ENCODE measurements at places on chromosomes 2 and 18.
A peak's percentile ranks its signal among the peaks of the same experiment; 100 is the strongest.

- no peak overlapping the region for H3K27ac ChIP-seq
- DNase-seq, result no peak
- H3K4me3 ChIP-seq, result no peak overlapping the region
Observed at GRCh38 chr2:193690572-193690971, 1495.8 kb upstream of the TMEFF2 start.

DNA sequence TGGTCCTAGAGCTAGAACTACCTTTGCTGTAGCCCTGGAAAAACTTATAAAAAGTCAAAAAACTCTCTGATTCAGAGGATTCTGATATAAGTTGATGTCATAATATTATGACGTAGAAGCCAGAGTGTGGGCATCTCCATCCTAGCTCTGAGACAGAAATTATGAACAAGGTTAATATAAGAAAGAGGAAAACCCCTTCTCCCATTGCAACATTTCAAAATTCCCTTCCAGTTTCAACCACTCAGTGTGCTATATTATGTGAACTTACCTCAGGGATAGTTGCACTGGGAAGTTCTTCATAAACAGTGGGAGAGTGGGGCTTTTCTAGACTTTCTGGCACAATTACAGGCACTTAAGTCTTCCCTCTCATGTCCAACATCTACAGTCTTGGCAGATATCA, 171.6 kb downstream of the PIK3C3 start:
- H3K36me3 ChIP-seq, result no peaks in the 10 kb centered on the region
- H3K27me3 ChIP-seq, result no peaks in the 10 kb centered on the region
- no peak overlapping the region for H3K4me3 ChIP-seq
- no peaks in the 10 kb centered on the region for H3K4me1 ChIP-seq
- no peak for DNase-seq

DNA sequence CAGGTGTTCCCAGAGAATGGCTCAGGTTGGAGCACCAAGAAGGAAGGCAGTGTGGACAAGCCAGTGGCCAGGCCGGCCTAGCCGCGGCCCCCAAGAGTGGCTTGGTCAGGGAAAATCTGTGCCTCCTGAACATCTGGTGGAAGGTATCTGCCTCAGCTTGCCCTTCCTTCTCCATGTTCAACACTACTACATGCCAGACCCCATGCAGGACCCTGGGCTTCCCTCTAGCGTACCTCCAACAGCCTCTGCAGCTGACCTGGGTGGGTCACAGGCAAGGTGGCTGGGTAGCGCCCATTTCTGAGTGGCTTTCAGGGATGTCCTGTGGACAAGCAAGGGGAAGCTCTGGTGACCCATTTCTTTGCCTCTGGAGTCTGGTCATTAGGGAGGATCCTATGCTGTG, 7.7 kb downstream of the WNT10A start:
- H3K4me3 ChIP-seq, result no peak overlapping the region
- no peaks in the 10 kb centered on the region for H3K27me3 ChIP-seq
- no peaks in the 10 kb centered on the region for H3K36me3 ChIP-seq

- peak overlapping the region; percentile 95 for H3K27ac ChIP-seq
- peak; percentile 97 for DNase-seq
- H3K36me3 ChIP-seq, result no peaks in the 10 kb centered on the region
- H3K4me1 ChIP-seq, result peaks cover 7% of the 10 kb centered on the region
Observed at GRCh38 chr2:96907115-96908041, 37.5 kb upstream of the SEMA4C start.

DNA sequence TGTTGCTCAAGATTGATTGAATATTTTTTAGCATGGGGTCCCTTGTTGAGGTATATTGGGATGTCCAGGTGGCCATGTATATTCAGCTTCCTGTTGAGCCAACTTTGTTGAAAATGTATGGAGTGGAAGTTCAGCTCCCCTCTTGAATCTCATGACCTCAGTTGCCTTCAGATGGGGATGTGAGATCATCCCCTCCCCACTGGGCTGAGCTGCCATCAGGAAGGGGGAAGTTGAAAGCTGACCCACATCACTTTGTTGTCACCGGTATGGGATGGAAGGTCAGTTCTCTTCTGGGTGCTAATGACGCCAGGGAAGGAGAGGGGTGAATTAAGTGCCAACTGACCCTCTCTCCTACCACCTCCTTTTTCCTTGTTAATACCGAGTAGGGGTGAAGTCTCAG, 33.9 kb downstream of the ACOXL start:
- no peak for DNase-seq
- H3K4me3 ChIP-seq, result no peak overlapping the region
- no peaks in the 10 kb centered on the region for H3K36me3 ChIP-seq
- H3K4me1 ChIP-seq, result no peaks in the 10 kb centered on the region

GRCh38 chr2:154203206-154203605, 331.5 kb downstream of the GALNT13 start:
- H3K27me3 ChIP-seq, result no peaks in the 10 kb centered on the region
- no peak overlapping the region for H3K27ac ChIP-seq
- H3K4me3 ChIP-seq, result no peak overlapping the region
- H3K4me1 ChIP-seq, result no peaks in the 10 kb centered on the region

DNA sequence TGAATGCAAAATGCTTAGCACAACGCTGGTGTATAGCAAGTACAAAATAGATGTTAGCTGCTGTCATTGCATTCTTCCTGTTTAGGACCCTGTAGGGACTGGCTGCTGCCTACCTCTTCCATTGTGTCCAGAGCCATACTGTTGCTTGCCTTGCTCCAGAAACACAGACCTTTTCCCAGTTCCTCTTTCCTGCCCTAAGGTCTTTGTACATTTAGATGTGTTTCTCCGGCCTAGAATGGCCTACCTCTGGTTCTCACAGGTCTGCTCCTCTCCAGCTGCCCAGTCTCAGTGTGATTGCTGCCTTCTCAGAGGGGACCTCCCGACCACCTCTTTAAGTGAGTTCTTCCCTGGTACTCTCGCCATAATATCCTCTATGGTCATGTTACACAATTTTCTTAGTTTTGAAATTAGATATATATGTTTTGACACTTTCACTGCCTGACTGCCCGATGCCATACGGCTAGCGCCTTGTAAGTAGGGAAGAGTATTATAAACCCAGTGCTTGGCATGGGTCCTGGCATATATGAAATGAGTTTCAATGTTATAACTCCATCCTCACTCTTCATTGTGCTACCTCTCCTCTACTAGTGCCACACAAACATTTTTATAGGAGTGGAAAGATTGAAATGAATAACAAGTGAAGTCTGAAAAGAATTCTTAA, 48.3 kb downstream of the RFTN2 start:
- no peak for DNase-seq
- H3K4me1 ChIP-seq, result no peaks in the 10 kb centered on the region
- no peak overlapping the region for H3K27ac ChIP-seq
- no peaks in the 10 kb centered on the region for H3K27me3 ChIP-seq
- H3K36me3 ChIP-seq, result peaks cover 4% of the 10 kb centered on the region

DNA sequence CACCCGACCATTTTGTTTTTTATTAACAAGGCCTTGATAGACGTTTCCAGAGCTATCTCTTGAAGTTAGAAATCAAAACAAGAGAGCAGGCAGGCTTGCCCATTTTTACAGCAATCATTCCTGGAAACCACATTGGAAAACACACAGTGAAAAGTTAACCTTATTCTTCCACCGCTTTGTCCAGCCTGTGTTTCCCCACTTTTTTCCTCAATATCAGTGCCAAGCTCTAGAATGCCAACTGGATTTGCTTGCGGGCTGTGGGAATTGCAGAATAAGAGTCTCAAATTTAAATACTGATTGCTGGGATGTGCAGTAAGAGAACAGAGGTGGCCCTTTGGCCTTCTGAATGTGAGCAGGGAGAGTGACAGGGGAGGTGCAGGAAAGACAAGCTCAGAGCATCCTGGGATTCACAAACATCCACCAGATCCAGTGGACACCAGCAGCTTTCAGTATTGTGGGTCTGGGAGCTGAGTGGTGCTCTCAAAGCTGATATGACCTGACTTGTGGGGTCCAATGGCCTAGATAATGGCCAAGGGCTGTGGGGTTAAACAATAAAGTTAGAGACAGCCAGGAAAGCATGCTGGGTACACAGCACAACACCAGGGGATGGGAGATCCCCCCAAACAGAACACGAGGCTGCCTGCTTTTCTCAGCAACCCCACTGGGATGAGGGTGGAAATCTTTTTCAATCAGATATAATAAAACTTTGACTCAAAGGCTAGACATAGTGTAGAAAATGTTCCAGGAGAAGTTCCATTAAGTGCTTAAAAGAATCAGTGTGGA, 15.5 kb downstream of the CYP1B1 start:
- DNase-seq, result no peak
- no peaks in the 10 kb centered on the region for H3K36me3 ChIP-seq
- H3K4me1 ChIP-seq, result no peaks in the 10 kb centered on the region
- no peaks in the 10 kb centered on the region for H3K27me3 ChIP-seq
- H3K27ac ChIP-seq, result no peak overlapping the region
- no peak overlapping the region for H3K4me3 ChIP-seq

- no peaks in the 10 kb centered on the region for H3K27me3 ChIP-seq
- H3K27ac ChIP-seq, result no peak overlapping the region
- H3K4me1 ChIP-seq, result no peaks in the 10 kb centered on the region
- DNase-seq, result no peak
- peaks cover 58% of the 10 kb centered on the region for H3K36me3 ChIP-seq
- H3K4me3 ChIP-seq, result no peak overlapping the region
Observed at GRCh38 chr2:239979243-239980023, 45.7 kb downstream of the NDUFA10 start.

DNA sequence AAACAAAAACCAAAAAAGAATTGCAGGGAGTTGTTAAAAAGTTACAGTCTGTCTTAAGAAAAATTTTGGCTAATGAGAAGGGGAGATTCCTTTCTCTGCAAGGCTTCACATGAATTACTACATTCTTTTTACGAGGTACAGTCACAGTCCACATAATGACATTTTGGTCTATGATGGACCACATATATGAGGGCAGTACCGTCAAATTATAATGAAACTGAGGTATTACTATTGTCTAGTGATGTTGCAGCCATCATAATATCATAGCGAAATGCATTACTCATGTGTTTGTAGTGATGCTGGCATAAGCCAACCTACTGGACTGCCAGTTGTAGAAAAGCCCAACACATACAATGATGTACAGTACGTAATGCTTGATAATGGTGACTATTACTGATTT, 12.5 kb downstream of the SERPINB7 start:
- H3K27ac ChIP-seq, result no peak overlapping the region
- no peaks in the 10 kb centered on the region for H3K36me3 ChIP-seq
- H3K27me3 ChIP-seq, result no peaks in the 10 kb centered on the region
- H3K4me1 ChIP-seq, result no peaks in the 10 kb centered on the region

DNA sequence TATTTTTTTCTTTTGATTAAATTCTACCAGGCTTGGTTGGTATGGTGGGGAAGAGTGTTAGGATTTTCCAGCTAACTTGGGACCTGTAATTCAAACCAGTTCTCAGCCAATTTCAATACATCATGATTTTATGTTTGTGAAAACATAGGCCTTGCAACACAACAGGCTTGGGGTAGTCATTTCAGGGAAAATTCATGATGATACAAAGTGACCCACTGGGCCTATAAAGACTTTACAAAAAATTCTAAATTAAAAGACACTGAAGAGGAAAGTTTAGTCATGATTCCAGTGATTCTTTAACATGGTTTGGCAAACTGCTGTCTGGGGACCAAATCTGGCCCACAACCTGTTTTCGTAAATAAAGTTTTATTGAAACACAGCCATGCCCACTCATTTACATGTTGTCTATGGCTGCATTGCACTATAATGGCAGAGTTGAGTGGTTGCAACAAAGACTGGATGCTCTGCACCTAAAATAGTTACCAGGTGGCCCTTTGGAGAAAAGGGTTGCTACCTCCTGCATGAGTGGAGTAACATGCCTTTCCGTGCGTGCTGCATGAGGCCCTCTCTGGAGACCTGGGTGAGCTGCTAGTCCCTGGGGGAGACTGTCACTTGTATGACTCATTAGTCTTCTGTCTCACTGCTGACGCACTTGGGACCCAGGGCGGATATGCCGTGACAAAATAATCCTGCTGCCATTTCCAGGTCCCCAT, 73.6 kb downstream of the NPAS2 start:
- no peak for DNase-seq
- no peak overlapping the region for H3K4me3 ChIP-seq
- H3K36me3 ChIP-seq, result no peaks in the 10 kb centered on the region
- peaks cover 3% of the 10 kb centered on the region for H3K4me1 ChIP-seq
- no peak overlapping the region for H3K27ac ChIP-seq

DNA sequence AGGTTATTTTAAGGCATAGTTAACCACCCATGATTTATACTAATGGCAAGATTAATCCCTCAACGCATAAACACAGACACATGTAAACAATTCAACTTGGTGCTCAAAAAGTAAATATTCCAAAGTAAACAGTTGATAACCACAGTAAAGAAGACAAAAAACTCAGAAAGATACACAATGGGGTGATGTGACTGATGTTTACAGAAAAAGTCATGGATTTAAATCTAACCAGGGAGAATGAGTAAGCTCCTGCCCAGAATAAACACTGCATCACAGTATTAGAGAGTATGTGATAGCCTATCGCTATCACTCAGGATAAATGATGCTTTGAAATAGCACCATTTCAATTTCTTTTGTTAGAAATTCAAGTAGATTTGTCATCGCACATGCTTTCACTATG, 49.3 kb downstream of the HIBCH start:
- H3K27me3 ChIP-seq, result no peaks in the 10 kb centered on the region
- H3K27ac ChIP-seq, result no peak overlapping the region
- no peaks in the 10 kb centered on the region for H3K36me3 ChIP-seq
- DNase-seq, result no peak

DNA sequence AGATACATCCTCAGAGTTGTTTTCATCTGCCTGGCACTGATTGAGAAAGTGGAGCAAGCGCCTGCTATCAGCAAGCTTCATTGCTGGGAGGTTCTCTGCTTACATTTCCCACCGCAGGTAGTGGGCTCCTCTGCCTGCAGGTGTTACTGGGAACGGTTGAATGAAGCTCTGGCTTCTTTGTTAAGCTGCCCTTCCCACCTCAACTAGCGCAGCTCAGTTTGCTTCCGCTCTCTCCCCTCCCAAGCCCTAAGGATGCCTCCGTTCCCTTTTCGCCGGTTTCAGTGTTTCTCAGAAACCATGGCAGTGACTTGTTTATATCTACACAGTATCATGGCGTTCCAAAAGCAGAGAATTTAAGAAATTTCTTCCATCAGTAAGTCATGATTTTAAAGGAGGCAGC, 72.2 kb upstream of the B3GNT7 start:
- H3K4me1 ChIP-seq, result no peaks in the 10 kb centered on the region
- DNase-seq, result no peak
- H3K36me3 ChIP-seq, result no peaks in the 10 kb centered on the region

- no peak for DNase-seq
- H3K4me1 ChIP-seq, result peaks cover 16% of the 10 kb centered on the region
- no peaks in the 10 kb centered on the region for H3K27me3 ChIP-seq
- H3K36me3 ChIP-seq, result no peaks in the 10 kb centered on the region
- H3K4me3 ChIP-seq, result peak overlapping the region; percentile 85
- peak overlapping the region; percentile 75 for H3K27ac ChIP-seq
Observed at GRCh38 chr2:25042321-25043240, 705 bp downstream of the EFR3B start.

- H3K36me3 ChIP-seq, result no peaks in the 10 kb centered on the region
- H3K4me1 ChIP-seq, result no peaks in the 10 kb centered on the region
- no peaks in the 10 kb centered on the region for H3K27me3 ChIP-seq
Observed at GRCh38 chr2:84946204-84947009, 24.6 kb upstream of the KCMF1 start.
